ENCODE measurements at places on chromosomes 3 and 15.

- no peak for DNase-seq
Measured at GRCh38 chr3:99639579-99639978, 1.2 kb downstream of the COL8A1 start.

DNA sequence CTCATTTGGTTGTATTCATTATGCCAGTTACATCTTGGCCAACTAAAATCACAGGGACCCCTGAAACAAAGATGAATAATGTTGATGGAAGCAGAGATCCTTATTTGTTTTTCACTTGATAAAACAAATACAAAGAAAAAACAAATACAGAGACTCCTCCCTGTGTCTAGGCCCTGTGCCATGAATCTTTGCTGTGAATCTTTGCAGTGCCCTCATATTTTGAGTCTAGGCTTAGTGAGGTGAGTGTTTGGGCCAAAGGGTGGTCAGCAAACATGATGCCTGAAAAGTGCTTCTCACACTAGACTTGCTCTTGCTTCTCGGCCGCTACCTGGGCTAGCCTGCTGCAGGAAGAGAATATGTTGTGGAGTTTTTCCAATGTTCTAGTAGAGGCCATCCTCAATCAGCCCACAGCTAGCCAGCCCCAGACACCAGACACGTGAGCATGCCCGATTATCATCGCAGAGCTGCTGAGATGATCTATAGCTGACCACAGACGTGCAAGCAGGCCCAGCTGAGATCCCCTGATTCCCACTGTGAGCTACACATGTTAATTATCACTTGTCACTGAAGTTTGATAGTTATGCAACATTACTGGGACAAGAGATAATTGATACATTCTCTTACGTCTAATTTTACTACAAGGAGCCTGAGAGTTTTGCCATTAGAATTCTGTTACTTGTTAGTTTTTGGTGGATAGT lies 191.4 kb downstream of the THRB start:
- no peak for DNase-seq

DNA sequence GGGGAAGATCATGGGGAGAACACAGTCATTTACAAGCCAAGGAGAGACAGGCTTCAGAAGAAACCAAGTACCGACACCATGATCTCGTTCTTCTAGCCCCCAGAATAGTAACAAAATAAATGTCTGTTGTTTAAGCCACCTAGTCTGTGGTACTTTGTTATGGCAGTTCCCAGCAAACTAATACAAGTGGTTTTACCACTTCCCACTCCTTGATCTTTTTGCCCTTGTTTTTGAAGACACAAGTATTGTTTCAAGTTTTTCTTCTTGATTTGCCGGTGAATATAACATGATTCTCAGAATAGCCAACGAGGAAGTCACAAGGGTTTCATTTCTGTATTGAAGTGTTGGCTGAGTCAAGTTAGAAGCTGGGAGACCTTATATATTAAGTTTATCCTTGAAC lies 220.3 kb downstream of the SOX2 start:
- peak; percentile 67 for DNase-seq

- DNase-seq: no peak
Measured at GRCh38 chr3:105139881-105140560, 226.7 kb upstream of the ALCAM start.

- DNase-seq: no peak
Measured at GRCh38 chr15:45594319-45594718, 7.1 kb downstream of the BLOC1S6 start.

- peak; percentile 83 for DNase-seq
Measured at GRCh38 chr15:63436872-63437375, 55.3 kb upstream of the CA12 start.

- DNase-seq: peak; percentile 45
Measured at GRCh38 chr15:67784856-67785430, 40.4 kb upstream of the SKOR1 start.

- DNase-seq: no peak
Measured at GRCh38 chr15:65960586-65960985, 91.3 kb downstream of the RAB11A start.

- no peak for DNase-seq
Measured at GRCh38 chr15:25170113-25170731, 215.4 kb downstream of the SNRPN start.

- peak; percentile 68 for DNase-seq
Measured at GRCh38 chr3:107235928-107236315, 141.3 kb upstream of the CCDC54 start.

GRCh38 chr3:115436767-115437301 lies 186.5 kb upstream of the GAP43 start:
- DNase-seq: no peak

DNA sequence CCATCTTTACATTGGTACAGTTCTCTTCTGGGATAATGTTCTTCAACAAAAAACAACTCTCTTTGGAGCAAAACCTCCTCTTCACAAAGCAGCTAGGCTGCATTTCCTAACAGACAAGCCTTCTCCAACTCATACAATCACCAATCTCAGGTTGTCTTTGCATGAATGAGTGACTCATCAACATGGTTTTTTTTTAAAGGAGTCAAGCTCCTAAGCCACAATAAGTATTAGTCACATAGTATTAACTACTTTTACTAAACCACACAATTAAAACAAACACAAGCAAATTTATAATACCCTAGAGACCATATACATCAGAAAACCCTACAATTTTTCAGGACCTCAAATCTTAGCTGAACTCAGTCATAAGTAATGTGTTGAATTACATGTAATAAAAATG lies 137.4 kb downstream of the TBC1D5 start:
- DNase-seq: no peak

- peak; percentile 79 for DNase-seq
Measured at GRCh38 chr3:112734736-112735350, 93.9 kb upstream of the CCDC80 start.

- no peak for DNase-seq
Measured at GRCh38 chr3:128402319-128402718, 64.4 kb downstream of the DNAJB8 start.

GRCh38 chr3:43373560-43373928 lies 87.2 kb downstream of the SNRK start:
- DNase-seq: no peak

All from GM12865 (cell line).